ENCODE measurements at places on chromosomes 13 and 19.

GRCh38 chr13:80881495-80881894 is 540.6 kb upstream of the SPRY2 start:
- no peak for DNase-seq

- DNase-seq = no peak
These were observed 329 bp upstream of the ZNF439 start for GRCh38 chr19:11848200-11848593.

GRCh38 chr19:37867831-37868230 is 38.6 kb downstream of the WDR87 start:
- no peak for DNase-seq

DNA sequence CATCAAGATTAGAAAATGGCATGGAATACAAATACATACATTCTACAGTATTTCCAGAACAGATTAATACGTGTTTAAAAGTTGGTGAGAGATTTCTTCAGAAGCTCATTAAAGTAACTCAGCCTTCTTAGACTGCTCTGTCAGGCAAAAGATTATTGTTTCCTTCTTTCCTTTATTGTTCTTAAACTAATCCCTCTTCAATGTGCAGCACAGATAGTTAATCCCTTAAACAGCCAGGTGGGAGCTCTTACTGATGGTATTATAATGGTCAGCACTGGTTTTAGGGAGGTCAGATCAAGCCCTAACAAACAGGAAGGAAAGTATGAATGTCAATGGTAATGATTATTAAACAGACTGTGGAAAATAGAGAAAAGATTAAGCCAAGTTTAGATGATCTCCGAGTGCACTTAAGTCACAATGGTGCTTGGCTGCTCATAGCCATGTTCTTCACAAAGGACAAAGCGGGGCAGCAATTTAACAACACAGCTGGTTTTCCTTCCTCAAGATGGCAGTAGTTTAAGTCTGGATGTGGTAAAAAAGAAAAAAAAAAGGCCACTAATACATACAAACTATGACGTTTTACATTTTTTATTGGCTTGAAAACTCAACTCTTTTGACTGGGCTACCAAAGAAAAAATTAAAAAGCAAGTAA is 992.6 kb downstream of the PCDH9 start:
- no peak for DNase-seq

DNA sequence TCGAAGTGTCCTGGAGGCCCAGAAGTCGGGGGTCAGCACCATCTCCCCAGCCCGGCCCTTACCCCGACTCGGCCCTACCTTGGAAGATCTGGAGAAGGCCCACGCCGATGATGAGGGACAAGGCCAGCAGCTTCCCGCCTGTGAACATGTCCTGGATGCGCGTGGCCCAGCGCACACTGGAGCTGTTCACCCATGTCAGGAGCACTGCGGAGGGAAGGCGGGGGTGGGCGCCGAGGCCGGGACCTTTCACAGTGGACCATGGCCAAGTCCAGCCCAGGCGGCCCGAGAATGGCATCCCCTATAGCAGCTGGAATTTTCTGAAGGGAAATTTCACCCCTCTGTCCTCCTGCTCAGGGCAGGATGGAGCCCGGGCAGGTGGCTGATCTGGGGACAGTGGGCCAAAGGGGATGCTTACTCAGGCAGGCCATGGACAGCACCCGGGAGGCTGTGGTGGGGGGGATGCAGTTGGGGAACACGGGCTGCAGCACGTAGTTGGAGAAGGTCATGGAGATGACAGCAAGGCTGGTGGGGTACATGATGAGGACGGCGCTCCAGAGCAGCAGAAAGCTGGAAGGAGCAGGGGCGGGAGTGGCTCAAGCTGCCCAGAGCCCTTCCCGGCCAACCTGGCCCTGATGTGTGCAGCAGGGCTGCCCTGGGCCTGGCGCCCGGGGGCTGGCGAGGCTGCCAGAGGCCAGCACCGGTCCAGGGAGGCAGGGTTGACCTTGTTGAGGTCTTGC is 13.0 kb downstream of the SLC7A10 start:
- DNase-seq = no peak

DNA sequence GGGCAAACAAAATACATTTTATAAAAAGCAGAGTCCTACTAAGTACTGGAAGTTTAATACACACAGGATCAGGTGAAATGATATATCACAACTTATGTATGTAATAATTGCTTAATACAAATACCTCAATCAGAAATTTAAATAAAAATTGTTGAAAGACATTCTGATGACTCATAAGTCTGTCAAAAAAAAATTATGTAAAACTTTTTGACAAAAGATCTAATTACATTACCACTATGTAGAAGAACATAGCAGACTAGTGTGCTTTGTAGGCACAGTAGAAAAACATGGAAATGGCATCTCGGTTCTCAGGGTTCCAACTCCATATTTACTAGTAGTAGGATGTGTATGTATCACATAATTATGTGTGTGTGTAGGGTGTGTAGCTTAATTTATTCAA is 156.2 kb downstream of the DNAJC3 start:
- DNase-seq = no peak

- DNase-seq = no peak
These were observed 3.5 kb downstream of the ANGPTL4 start for GRCh38 chr19:8367327-8368001.

DNA sequence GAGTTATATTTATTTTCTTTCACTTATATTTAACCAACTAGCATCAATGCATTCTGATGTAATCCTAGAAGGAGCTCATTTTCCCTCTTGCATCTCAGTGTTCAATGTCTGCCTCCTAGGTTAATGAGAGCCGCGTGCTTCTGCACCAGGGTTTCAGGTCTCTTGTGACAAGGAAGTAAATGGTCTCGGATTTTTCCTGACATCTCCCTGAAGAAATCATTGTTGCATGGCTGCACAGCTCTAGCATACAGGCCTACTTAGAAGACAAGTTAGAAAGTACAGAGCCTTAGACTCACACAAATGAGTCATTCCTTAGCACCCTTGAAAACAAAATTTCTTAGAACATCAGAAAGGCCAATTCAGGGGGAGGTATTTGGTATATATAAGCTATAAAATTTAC is 57.2 kb upstream of the KLF12 start:
- no peak for DNase-seq

DNA sequence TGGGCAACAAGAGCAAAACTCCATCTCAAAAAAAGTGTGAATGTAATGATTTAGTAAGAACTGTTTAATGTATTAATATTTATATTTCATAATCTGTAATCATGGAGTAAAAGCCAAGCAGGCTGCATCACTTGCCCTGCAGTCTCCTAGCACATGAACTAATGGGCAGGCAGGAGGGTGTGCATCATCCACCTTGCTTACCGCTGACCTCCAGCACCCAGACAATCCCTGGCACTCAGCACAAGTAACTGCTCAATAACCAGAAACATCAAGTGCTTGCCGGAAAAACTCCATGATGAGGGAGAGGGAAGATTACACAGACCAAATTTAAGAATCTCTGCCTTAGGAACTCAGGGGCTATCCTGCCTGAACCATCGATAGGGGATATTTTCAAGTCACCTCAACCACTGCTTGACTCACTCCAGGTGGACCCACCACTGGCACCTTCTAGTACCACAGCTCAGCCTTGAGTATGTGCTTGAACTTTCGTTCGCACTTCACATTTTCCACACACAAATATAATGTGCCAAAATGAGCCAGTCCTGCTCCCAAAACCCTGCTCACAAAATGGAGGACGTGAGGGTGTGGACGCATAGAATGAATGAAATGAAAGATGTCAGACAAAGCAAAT is 18.6 kb downstream of the BRD4 start:
- no peak for DNase-seq

- DNase-seq = no peak
These were observed 107.8 kb downstream of the KCNRG start for GRCh38 chr13:50123002-50123401.

DNA sequence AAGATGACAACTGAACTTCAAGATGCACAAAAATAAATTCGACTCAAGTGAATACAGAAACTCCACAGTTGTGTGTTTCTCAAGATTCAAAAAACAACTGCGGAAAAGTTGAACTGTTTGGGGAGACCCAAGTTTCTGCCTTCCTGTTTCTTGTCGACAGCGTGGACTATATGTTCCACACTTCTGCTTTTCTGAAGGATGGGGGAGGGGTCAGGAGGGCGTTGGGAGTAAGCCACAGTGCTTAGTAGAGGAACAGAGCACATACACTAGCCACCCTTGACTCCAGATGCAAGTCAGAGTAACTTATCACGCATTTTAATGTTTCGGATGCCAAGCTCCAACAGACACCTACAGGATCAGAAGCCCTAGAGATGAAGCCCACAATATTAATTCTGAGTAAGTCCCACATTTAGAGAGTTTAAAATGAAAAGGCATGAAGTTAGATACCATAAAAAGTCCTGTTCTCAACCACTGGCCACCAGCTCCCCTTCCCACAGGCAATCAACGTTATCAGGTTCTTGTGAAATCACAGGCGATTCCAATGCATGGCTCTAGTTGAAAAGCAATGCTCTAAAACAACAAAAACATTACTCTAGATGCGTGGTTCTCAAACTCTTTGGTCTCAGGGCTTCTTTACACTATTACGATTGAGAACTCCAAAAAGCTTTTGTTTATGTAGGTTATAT is 4.2 kb downstream of the TUBGCP3 start:
- no peak for DNase-seq

- DNase-seq = no peak
These were observed 80.4 kb downstream of the INSR start for GRCh38 chr19:7213628-7214323.

DNA sequence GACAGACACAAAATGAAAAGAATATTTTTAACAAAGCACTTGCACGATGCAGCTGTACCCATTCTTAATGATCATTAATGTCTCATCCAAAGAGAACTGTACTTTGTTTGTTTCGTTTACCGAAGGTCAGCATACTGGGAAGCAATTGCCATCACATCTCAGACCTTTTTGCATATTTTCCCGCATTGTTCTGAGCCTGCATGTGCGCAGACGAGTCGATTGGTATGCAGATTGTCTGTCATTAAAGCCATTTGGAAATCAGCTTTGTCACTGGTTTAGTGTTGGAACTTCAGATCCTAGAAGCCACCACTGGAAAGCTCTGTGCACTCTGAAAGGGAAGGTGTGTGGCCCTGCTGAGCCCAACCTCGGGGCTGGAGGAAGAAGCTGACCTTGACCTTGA is 15.6 kb downstream of the SPACA7 start:
- DNase-seq = no peak

- DNase-seq = no peak
These were observed 10.6 kb downstream of the CYP4F11 start for GRCh38 chr19:15923702-15924101.

- no peak for DNase-seq
These were observed 6.4 kb upstream of the DNMT1 start for GRCh38 chr19:10201176-10201575.

DNA sequence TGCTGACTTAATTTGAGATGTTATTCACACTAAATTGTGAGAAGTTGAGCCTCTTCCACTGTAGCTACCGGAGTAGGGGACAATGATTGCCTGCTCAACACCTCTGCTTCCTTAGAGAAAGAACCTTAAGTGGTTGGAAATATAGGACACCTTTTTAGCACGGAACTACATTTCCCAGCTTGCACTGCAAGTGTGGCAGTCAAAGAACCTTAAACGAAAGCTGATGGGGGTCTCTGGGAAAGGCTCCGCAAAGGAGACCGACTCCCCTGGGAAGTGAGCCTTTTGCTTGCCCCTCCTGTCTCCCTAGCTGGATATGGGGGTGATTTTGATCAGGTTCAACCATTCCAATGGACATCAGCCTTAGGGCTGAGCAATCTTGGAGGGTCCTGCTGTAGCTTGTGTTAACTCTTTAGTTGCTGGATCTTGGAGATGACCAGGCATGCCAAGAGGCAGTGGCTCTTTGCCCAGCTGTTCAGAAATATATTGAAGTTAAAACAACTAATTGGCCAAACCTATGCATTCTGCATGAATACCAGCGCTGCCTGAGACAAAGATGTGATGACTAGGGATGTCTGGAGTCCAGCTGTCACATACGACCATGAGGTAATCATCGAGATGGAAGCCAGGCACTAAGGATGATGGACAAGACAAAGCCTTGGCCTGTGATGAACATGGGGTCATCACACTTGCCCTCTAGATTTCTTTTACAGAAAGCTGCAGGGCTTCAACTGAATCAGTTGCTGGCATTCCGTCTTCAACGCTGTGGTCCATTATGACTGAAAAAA is 286.5 kb downstream of the FOXO1 start:
- DNase-seq = no peak

DNA sequence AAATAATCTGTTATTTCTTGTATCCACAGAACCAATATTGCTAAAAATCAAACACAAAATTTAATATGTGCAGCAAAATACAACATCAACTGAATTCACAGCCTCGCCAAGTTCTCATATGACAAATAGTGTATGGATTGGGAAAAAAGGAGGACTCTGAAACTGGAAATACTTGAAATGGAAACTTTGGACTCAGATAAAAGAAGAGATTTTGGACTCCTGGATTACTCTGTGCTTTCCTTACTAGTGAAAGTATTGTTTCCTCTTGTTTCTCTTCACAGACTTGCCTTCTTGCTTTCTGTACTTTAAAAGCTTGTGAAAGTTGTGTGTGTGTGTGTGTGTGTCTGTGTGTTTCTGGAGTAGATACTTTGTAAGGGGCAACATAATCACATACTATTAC is 1596.3 kb downstream of the PCDH9 start:
- no peak for DNase-seq

DNA sequence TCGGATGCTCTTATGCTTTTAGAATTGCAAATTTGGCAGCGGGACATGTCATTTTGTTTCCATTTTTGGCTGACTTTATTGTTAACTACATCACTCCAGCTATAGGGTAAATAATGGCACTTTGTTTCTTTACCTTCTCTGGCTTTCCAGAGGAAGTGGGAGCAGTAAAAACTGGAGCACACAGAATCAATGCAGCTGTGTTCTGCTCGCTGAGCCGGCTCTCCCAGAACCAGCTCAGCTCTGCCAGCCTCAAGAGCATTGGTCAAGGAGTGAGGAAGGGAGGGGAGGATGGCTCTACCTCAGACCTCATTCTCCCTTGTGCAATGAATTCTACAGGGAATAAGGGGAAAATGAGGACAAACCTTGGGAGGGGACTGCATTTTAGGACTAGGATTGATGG is 50.5 kb upstream of the SPATA13 start:
- DNase-seq = no peak

- DNase-seq = no peak
These were observed 102.2 kb upstream of the MBNL2 start for GRCh38 chr13:97119943-97120342.

GRCh38 chr13:111373486-111373885 is 53.0 kb downstream of the TEX29 start:
- no peak for DNase-seq

Data from stimulated activated CD8-positive, alpha-beta memory T cell treated with anti-CD3 and anti-CD28 coated beads, Interleukin-7, amount 100 ng/mL, for 1 hour (primary cell).